ENCODE measurements at places on chromosomes 6 and 20.

GRCh38 chr6:112827793-112828192 is 480.7 kb downstream of the RFPL4B start:
- peak; percentile 12 for DNase-seq

- peak; percentile 89 for DNase-seq
Observed at GRCh38 chr6:139852488-139853140, 478.2 kb upstream of the CITED2 start.

DNA sequence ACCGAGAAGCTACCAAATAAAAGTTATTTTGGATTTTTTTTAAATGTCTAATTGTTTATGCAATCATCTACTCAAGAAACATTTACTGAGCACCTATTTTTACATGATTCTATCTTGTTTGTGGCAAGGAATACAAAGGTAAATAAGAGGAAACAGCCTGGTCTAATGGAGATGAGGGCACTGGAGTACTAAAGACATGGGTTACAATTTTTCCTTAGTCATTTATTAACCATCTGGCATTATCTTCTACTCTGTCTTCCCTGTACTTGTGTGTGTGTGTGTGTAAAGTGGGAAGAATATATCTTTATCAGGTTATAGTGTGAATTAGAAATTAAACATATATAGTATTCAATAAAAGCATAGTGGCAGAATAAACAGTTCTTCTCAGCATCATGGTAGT is 455.5 kb upstream of the FLRT3 start:
- no peak for DNase-seq

DNA sequence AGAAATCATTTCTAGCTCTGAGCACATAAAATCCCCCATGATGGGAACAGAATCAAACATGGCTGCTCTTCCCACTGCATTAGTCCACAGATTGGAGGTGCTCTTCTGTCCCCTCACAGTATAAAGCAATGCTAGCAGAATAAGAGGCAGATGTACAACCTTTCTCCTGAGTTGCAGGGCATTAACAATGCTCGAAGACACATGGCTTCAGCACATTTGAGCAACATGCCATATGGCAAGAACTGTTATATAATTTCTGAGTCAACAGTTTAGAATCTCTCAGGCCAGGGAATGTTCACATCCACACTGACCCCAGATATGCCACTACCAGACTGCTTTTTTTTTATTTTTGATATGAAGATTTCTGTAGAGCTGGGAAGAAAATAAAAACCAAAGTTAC is 119.6 kb downstream of the KIF13A start:
- peak; percentile 87 for DNase-seq

- peak; percentile 31 for DNase-seq
Observed at GRCh38 chr20:16615199-16615598, 42.0 kb upstream of the KIF16B start.

DNA sequence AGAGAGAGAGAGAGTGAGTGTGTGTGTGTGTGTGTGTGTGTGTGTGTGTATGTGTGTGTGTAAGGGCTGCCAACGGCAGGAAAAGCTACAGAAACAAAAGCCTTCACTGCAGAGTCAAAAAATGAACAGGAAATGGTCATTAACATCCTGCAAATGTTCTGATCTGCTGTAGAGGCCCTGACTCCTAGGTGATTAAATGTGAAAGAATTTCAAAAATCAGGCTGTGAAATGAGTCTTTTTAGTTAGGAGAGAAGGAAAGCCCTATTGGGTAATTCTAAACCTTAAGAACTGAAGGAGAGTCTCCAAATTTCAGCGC is 166.5 kb upstream of the MYLIP start:
- peak; percentile 91 for DNase-seq

- no peak for DNase-seq
Observed at GRCh38 chr20:23456409-23456808, 3.7 kb upstream of the CST11 start.

DNA sequence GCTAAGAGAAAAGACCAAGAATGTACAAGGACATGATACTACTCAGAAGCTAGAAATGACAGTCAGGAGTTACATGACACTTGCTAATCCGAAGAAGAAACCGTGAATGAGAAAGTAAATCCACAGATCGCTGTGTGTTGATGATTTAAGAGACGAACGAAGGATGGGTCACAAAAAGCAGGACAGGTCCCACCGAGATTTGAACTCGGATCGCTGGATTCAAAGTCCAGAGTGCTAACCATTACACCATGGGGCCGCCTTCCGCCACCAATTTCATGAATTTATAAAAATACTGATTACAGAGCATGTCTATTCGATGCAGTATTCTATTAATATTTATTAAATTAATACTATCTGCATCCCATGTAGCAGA is 54.0 kb upstream of the BTN3A2 start:
- DNase-seq, result peak; percentile 79

GRCh38 chr20:35510951-35511735 is 18.3 kb downstream of the C20orf173 start:
- DNase-seq, result no peak

- DNase-seq, result no peak
Observed at GRCh38 chr6:10901770-10902169, 14.9 kb downstream of the SYCP2L start.

- DNase-seq, result no peak
Observed at GRCh38 chr20:32966881-32967781, 37.1 kb downstream of the SUN5 start.

DNA sequence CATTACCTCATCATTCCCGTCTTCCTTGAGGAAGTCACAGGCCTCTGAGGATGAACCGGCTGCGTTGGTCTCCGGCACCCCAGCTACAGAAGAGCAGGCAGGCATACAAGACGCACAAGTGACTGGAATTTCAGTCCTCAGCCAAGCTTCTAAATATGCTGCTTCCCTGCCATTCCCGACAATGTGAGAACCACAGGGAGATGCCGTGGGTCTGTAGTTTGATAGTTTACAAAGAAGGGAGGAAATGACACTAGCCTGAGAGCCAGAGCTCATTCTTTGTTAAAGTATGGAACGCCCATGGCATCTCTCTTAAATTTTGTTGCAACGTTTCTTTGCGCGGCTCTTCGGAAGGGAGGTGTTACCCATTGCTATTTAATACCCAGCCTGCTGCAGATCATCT is 25.7 kb downstream of the HEBP2 start:
- DNase-seq, result no peak

GRCh38 chr6:158316022-158316421 is 3.8 kb downstream of the TULP4 start:
- no peak for DNase-seq

GRCh38 chr20:64265201-64265600 is 9.7 kb downstream of the PCMTD2 start:
- no peak for DNase-seq

GRCh38 chr6:88246654-88247053 is 80.5 kb upstream of the CNR1 start:
- DNase-seq, result no peak

DNA sequence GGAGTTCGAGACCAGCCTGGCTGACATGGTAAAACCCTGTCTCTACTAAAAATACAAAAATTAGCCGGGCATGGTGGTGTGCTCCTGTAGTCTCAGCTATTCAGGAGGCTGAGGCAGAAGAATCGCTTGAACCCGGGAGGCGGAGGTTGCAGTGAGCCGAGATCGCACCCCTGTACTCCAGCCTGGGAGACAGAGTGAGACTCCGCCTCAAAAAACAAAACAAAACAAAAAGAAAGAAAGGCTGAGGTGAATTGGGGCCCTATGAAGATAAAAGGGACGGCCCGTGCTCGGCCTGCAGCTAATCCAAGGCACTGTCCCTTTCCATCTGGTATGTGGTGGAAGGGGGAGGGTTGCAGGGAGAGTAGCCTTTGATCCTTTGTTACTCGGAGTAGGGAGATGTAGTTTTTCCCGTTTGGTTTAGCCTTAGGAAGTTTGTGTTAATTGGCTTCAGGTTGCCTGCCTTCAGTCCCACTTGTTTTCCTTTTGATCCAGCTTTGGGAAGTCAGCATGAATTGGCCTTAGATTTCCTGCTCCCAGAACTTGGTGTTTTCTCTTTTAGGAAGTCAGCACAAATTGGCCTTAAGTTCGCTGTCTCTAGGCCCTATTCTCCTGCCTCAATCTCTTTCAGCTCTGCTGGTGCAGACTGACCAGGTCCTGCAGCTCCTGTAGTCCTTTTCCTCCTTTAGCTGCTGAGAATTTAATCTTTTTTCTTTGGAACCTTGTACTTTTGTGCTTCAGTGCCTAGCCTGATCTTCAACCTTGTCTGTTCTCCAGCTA is 36.1 kb upstream of the PAQR8 start:
- no peak for DNase-seq

DNA sequence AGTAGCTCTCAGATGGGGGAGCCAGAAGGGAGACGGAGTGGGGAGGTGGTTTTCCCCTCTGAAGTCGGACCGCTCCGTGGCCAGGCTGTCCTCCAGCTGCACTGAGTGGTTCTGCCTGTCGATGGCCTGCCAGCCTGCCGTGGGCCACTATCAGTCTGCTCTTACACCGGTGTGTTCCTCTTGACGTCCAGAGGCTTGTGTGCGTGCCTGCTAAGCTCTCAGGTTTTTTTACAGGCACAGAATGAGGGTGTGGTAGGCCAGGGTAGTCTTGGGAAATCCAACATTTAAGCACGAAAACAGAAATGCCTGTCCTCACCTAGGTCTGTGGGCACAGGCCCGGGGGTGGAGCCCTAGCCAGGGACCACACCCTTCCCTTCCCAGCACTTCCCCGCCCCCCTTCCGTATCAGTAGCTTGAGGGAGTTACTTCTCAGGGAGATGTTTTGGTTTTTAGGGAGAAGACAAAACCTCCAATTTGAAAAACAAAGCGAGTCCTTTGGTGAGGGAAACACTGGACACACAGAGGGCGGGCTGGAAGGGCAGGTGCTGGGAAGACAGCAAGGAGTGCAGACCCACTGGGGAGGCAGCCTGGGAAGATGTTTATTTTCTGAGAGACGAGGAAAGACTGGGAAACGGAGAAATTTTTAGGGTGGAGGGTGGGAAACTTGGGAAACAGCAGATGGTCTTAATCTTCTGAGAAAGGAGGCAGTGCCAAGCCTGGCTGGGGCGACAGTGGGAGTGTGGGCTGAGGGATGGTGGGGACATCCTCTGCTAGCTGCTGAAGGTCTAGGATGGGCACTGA is 106.5 kb downstream of the LY86 start:
- no peak for DNase-seq

GRCh38 chr6:2102966-2103365 is 142.4 kb downstream of the GMDS start:
- no peak for DNase-seq

DNA sequence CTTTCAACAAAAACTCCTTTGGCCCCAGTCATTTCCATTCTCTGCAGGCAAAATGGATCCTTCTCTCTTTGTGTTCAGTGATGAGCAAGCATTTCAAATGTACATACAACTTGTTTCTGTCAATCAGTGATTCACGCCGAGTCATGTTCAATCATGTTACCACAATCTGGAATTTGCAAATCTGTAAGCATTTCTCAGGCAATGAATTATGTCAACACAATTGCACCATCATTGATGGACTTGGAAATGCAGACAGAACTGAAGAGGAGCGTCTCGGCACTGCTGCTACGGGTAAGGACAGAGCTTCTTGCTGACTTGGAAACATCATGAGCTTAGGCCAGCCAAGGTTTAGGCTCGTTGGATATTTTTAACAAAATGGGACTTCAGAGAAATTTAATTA is 132.8 kb upstream of the AGPAT4 start:
- peak; percentile 80 for DNase-seq

DNA sequence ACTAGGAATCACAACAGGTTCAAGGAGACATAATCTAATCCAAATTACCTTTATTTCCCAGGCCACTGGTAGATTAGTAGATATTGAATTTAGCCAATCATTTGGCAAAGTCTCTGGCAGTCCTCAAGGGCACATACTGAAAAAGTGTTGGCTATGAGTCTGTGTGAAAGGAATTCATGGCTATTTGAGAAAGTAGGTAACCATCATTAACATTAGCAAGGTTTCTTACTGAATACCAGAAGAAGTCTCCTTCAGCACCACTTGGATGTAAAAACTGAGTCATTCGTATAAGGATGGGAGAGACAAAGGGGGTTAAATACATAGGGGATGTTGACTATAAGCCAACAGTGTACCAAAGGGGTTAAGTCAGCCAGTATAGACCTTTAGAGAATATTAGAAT is 36.7 kb downstream of the AGPAT4 start:
- DNase-seq, result no peak
